ENCODE measurements at places on chromosomes 4 and X.

- no peak for DNase-seq
These were observed 37.5 kb downstream of the ARHGAP10 start for GRCh38 chr4:147769386-147769785.

- DNase-seq: no peak
These were observed 75.6 kb upstream of the HELT start for GRCh38 chr4:184942444-184943425.

GRCh38 chr4:115484479-115484878 lies 371.1 kb upstream of the NDST4 start:
- no peak for DNase-seq

DNA sequence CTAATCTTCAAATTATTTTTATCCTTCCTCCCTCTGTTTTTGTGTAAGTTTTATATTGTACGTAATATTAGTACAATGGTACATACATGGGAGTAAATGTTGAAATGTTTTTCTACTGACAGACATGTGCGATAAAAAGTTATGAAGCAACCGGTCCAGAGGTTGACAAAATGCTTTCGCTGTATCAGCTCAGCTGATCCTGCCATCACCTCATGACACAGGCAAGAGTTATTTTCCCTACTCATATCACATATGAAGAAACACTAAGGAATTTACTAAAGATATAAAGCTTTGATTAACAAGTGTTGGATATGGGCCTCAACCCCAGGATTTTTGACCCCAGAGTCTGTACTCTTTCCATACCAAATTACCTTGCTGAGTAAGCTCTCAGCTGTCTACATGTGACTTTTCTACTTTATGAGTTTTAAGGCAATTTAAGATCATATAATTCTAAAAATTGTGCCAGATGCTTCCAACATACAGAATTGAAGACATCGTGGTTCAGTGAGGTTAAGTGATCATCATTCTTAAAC lies 50.0 kb downstream of the CLCN5 start:
- DNase-seq: no peak

DNA sequence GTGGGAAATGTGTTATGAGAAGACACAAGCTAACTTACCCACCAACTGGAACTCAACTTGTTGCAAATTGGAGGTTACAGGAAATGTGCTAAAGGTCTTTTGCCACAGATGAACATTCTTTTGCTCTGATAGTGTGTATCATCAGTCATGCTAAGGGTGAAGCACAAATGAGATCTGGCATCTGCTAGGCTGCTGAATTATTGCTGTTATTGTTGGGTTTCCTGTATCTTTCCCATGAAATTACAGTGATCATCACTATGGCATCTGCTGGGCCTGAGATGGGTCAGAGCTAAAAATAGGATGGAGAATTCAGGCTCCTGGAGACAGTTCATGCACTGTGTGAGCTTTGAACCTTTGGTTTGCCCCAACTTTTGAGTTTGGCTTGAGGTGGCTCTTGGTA lies 124.5 kb downstream of the NPNT start:
- no peak for DNase-seq

- DNase-seq: no peak
These were observed 54.2 kb downstream of the ATXN3L start for GRCh38 chrX:13265549-13266132.

GRCh38 chrX:101958139-101958538 lies 26.3 kb upstream of the ZMAT1 start:
- DNase-seq: no peak

DNA sequence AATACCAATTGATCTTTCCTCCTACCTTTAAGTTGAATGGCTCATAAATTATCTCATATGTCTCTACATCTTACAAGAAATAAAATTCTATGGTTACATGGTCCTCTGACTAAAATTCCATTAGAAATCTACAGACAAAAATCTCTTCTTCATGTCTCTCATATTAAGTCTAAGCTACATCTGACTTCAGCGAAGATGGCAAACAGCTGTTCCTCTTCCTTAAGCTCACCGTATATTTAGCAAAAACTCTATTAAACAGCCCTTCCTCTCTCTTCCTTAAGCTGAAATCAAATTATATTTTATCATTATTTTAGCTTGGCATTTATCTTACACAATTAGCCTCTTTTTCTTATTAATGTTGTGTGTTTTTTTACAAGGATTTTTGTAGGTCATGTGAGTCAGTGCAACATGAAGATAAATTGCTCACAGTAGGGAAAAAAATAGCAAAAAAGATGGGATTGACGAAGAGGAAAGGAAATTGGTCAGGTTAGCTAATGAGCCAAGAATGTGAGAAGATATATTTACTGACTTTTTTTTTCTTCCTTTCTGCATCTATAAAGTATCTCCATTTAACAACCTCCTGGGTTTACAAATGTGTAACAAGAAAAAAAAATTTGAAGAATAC lies 2412.8 kb downstream of the ARAP2 start:
- no peak for DNase-seq

DNA sequence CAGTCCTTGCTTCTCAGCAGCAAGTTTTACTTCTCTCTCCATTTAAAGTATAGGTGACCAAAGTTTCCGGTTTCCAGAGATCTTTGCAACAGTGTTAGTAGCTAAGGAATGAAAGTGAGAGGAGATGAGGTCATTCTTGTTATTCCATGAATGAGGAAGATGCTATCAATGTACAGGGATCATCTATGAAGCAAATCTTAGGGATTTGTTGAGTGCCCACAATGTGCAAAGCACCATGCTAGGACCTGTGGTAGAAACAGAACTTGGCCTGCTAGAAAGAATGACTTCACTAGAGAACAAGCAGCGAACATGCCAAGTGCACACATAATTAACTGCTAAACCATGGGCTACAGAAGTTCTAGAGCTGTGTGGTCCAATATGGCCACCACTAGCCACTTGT lies 112.5 kb downstream of the MID1 start:
- DNase-seq: no peak

DNA sequence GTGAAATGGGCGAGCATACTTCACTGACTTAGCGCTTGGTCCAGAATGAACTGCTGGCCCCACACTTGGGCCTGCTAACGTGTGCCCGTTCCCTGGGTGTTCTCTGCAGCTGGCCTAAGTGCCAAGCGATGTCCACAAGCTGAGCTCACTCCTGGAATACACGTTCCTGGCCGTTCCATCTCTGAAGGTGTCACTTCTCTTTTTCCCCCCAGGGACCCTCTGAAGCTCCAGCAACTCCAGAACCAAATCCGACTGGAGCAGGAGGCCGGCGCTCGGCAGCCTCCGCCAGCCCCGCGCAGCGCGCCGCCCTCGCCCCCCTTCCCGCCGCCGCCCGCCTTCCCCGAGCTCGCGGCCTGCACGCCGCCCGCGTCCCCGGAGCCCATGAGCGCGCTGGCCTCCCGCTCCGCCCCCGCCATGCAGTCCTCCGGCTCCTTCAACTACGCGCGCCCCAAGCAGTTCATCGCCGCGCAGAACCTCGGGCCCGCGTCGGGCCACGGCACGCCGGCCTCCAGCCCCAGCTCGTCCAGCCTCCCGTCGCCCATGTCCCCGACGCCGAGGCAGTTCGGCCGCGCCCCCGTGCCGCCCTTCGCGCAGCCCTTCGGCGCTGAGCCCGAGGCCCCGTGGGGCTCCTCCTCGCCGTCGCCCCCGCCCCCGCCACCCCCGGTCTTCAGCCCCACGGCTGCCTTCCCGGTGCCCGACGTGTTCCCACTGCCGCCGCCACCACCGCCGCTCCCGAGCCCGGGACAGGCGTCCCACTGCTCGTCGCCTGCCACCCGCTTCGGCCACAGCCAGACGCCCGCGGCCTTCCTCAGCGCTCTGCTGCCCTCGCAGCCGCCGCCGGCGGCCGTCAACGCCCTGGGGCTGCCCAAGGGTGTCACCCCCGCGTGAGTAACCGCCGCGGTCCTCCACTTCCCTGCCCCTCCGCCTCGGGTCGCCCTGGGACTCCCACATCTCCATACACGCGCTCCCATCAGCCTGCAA lies 132.3 kb downstream of the CBR4 start:
- no peak for DNase-seq

- no peak for DNase-seq
These were observed 16.8 kb downstream of the OCRL start for GRCh38 chrX:129556806-129557315.

DNA sequence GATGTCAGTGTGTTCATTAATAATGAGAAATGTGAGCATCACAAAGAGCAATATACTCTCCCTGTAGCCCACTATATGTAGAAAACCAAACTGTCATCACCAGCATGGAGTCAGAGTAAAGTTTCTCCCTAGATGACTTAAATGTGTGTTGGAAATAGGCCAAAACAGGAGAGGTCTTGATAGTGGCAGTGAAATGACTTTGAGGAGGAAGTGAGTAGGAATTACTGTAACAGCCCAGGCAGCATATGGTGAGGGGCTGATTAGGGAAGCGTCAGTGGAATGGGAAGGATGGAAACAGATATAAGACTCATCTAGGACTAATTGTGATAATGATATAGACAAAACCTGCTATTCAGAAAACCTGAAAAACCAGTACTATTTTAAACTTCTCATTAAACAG lies 83.9 kb downstream of the ATXN3L start:
- DNase-seq: no peak

GRCh38 chrX:25191403-25191802 lies 175.6 kb upstream of the ARX start:
- DNase-seq: no peak

GRCh38 chrX:14491689-14492088 lies 37.6 kb upstream of the GLRA2 start:
- DNase-seq: no peak

DNA sequence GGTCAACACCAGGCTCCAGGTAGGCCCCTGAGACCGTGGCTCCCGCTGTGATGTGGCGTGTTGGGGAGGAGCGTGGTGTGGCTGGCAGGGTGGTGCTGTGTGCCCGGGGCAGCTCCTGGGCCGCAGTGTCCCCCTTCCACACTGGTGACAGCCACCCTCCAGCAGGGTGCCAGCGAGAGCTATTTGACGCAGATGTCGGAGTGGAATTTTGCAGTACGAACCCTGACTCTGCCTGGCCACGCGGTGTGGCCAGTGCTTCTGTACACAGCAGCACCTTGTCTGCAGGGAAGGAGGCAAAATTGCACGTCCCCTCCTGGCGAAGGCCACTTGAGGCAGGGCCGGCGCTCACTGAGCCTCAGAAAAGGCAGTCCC lies 53.2 kb downstream of the CPZ start:
- DNase-seq: no peak

DNA sequence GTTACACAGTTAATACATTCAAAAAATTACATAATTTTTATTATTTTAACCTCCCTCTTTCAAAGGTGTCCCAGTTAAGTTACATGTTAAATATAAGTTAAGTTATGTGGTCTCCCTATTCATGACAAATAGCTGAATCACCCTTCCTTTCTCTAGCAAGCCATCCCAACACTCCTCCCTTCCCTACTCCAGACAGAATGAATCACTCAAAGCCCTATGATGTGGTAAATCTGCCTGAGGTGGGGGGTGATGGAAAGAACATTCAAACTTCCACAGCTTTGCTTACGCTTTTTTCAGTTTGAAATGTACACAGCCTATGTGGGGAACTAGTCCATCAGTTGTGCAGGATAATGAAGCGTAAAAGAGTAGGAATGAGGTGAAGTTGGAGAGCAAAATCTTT lies 90.2 kb downstream of the CXCL13 start:
- DNase-seq: no peak

DNA sequence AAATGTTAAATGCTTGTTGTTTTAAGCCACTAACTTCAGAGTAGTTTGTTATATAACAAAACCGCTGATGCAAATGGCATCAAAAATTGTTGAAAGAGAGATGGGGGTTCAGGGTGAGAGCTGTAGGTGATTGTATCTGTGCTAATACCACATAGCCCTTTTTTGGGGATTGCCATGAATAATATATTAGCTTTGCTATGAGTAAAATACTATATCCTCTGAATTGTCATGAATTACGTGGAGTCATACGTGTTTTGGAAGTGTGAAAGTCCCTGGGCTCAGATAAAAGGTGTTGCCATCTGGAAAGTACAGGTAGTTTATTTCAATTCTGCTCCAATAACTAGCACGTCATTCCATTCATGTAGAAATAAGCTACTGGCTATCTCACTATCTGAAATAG lies 30.6 kb downstream of the DYNLT3 start:
- DNase-seq: no peak
